Glutamatergic neuron (in vitro differentiated cells): ENCODE measurements at places on chromosomes 7 and 10. TPM values are rescaled to one million over a fixed set of nuclear protein-coding genes. Genes with fewer than 3 reads are reported as not detected.

The ABCC2 gene
- total RNA-seq, result 0.39 TPM

The GPR26 gene
- total RNA-seq, result 0.10 TPM

The KCND2 gene
- 1.2 TPM for total RNA-seq

The ZNF727 gene
- total RNA-seq, result not detected

The WNT16 gene
- total RNA-seq, result not detected

The AGR2 gene
- not detected for total RNA-seq

The CFAP58 gene
- 2.2 TPM for total RNA-seq

The RBM20 gene
- 5.8 TPM for total RNA-seq

The CALD1 gene
- total RNA-seq, result 61.8 TPM

The ALOX5 gene
- total RNA-seq, result 8.4 TPM

The SORBS1 gene
- 221 TPM for total RNA-seq

The NUTM2A gene
- total RNA-seq, result 1.3 TPM

The TMEM139 gene
- total RNA-seq, result not detected

The TMEM213 gene
- total RNA-seq, result not detected

The TYW1B gene
- 5.0 TPM for total RNA-seq

The SFXN2 gene
- total RNA-seq, result 5.4 TPM

The GPAM gene
- 13.8 TPM for total RNA-seq

The CHAT gene
- total RNA-seq, result 15.4 TPM

The OR2A5 gene
- total RNA-seq, result not detected

The HUS1 gene
- total RNA-seq, result 40.6 TPM

The SEMA3D gene
- 13.6 TPM for total RNA-seq

The FAM180A gene
- total RNA-seq, result not detected

The ADCK2 gene
- total RNA-seq, result 9.1 TPM

The ALDH18A1 gene
- total RNA-seq, result 32.2 TPM

The TRIL gene
- total RNA-seq, result 1.4 TPM

The PAX4 gene
- total RNA-seq, result not detected

The GGCT gene
- 25.0 TPM for total RNA-seq
